Fibroblast of skin of right quadriceps (primary cell): ENCODE measurements at places on chromosomes 1 and 21.

DNA sequence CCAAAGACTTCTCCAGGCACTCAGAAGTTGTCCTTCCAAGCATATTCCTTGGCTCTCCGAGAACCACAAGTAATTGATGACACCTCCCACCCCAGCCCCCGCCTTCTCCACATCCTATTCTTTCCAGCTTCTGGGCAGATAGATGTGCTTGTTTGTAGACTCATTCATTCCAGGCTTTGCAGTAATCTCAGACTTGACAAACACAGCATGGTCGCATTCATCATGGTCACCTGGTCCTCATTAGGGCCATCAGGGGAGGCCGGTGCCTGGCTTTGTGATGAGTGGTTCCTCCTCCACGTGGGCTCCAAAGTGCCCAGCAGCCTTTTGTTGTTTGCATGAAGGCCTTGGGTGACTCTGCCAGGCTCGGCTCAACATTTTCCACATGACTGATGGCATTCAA, 28.5 kb upstream of the KCNE2 start:
- peak; percentile 70 for DNase-seq

DNA sequence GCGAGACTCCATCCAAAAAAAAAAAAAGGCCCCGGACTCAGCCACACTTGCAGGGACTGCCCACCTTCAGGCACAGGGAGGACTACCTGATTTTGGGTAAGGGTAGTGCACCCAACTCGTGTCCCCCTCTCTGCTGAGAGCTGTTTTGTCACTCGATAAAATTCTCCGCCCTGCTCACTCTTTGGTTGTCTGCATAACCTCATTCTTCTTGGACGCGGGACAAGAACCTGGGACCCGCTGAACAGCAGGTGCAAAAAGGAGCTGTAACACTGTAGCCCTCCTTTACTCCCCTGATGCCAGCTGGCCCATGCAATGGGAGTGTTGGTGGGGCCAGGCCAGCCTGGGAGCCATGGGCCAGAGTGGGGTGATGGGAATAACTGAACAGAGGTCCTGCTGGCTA, 10.6 kb downstream of the S100B start:
- no peak for DNase-seq

GRCh38 chr1:182493063-182493462, 43.1 kb downstream of the RGSL1 start:
- no peak for DNase-seq

DNA sequence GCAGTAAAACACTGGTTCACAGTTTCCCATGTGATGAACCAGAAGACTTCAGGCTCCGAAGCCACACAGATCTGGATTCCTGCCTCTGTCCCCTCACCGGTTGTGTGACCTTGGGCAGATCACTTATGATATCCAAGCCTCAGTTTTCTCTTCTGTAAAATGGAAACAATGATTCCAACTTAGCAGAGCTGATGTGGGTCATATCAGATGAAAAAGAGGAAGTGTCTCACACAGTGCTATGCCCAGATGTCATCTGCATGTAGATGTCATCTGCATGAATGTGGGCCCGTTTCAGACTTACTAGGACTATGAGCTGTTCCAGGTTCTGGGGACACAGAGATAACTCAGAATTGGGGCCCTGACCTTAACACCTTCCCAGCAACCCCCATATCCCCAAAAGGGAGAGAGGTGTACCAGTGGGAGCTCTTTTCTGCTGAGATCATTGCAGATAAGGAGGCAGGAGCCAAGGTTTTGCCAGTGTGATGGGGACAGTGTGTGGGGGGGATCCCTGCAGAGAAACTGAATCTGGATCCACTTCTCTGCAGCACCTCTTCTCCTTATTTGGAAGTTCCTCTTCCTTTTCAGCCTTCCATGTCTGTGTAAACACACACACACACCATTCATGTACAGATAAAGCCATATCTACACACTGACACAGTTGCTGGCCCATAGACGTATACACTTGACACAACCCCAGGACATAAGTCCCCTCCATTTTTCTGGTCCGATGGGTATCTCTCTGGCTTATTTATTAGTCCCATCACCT, 5.0 kb upstream of the ADGRB2 start:
- DNase-seq = no peak

DNA sequence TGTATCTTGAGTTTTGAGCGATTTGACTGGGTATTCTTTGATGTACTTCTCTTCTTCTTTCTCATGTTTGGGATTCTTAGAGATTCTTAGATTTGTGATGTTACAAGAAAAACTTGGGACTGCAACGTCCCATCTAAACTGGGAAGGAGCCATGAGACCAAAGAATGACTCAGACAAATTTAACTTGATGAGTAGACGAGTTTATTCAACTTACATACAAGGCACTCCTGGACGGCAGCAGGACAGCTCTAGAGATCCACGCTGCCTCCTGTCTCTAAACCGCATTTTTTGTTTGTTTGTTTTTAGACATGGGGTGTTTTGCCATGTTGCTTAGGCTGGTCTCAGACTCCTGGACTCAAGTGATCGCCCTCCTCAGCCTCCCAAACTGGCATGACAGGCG, 137.1 kb downstream of the PIK3R3 start:
- DNase-seq = no peak

DNA sequence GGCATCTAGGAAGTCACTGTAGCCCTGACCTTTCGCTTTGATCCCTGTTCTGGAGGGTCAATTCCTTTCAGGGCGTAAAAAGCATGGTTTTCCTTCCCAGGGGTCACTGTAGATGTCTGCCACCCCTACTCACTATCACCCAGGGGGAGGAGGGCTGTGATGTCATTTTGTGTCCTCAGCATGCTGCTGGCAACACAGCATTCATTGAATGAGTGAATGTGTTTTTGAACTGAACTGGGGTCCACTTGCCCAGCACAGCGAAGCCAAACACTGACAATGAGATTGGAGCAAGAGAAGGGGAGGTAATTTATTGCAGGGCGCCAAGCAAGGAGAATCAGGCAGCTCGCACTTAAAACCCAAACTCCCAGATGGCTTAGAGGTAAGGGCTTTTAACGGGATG, 78.2 kb upstream of the PGBD5 start:
- DNase-seq = no peak

- peak; percentile 88 for DNase-seq
Observed at GRCh38 chr21:36860736-36861594, 105.5 kb downstream of the HLCS start.

DNA sequence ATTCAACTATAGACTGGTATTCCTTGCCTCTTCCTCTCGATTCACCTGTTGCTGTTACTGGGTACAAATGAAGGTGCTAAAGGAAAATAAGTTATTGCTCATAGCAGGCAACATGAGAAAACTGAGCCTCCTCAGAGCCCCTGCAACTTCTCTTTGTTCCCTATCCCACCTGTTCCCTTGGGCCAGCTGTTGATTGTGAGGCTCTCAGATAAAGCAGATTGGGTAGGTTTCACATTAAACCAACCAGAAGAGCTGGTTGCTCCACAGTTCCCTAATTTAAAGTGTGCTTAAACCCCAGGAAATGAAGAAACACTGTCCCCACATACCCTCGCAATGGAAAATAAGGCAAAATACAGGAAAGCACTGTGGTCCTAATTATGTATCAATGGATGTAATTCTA, 4.8 kb downstream of the DEDD start:
- no peak for DNase-seq

- DNase-seq = no peak
Observed at GRCh38 chr1:117611121-117611601, 5.3 kb downstream of the TENT5C start.

DNA sequence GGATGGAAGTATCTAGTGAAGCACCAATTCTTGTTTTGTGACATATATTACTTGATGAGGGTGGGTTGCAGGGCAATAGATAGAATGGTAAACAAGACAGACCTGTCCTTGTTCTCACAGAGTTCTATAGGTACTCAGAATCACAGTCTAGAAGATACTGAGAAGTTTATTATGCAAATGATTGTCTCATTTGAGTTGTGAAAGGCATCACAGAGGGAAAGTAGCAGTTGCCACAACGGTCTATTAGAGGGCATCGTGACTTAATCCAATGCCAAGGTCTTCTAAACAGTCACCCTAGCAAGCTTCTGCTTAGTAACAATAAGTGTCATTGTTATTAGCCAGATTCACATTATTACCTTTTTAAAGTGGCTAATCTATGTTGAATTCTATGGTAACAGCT, 574.8 kb upstream of the ZRANB2 start:
- DNase-seq = no peak

DNA sequence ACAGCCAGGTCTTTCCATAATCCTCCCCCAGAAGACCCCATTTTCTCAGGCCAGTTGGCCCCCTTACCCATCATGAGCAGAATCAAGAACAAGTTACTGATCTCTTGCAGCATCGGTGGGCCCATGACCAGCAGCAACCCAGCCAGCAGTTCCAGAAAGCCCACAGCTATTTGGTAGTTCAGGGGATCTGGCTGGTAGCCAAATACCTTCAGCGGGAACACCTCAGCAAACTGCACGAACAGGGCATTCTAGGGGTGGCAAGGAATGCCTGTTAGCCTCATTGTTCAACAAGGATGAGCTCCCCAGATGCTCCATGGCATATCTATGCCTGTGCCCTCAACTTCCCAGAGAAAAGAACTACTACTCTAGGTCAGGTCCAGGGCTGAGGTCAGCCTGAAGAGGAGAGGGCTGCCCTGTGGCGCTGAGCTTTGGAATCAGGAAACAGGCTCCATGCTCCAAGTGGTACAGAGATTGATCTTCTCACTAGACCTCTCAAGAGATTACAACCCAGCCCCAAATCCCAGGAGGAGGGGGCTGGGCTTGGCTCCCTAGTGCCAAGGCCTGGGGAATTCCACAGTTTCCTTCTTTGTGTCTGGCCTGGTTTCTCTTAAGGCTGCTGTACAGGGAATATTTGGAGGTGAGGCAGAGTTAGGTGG, 1.3 kb downstream of the TMEM35B start:
- DNase-seq = peak; percentile 17

DNA sequence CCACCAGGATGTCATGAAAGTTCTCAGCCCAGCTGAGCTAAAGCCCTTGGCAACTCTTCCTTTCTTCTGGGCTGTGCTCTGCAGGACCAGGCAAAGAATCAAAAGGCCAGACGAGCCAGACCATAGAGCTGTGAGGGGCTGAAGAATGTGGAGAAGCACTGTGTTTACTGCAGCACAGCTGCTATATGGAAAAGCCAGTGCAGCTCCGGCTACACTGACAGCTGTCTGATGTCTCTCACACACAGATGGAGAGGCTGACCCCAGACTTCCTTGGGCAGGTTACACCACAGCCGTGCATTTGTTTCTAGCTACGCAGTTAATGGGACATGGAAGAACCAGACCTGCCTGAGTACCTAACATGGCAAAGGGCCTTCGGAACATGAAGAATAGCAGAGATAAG, 40.3 kb downstream of the CD247 start:
- DNase-seq = no peak

- no peak for DNase-seq
Observed at GRCh38 chr21:39561140-39561539, 51.6 kb upstream of the B3GALT5 start.

DNA sequence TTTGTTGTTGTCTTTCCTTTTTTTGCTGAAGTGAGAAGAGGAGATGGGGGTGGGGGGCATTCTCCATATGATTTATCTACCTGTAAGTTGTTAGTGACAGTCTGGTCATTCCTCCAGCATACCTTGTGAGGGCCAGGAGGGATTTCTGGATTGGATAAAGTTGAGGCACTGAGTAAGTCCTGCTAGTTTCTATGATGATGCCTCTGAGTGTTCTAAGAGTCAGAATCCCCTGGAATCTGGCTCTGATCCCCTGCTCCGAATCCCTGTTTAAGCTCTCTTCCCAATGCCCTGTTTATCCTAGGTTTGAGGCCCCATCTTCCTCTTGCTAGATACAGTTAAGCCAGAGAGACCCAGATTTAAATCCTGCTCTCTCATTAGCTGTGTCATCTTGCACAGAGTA, 83.2 kb upstream of the HOOK1 start:
- no peak for DNase-seq

DNA sequence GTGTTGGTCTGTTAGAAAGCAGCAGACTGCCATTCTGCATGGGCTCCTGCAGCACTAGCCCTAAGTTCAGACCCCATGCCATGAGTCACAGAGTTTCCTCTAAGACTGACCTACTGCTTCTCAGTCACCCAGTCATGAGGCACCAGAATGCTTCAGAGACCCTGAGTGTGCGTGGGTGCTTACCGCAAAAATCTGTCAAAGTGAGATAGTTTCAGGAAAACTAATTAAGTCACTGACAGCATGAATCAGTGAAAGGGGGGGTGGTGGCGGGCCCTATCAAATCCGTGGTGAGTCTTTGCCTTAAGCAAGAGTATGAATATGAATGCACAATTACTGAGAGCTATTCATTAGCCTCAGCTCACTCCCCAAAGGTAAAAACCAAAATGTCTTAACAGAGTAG, 98.1 kb downstream of the KCTD3 start:
- peak; percentile 69 for DNase-seq

GRCh38 chr1:150749720-150750311, 15.8 kb downstream of the CTSS start:
- DNase-seq = no peak

GRCh38 chr1:209094384-209094783, 489.1 kb upstream of the CAMK1G start:
- no peak for DNase-seq

GRCh38 chr1:37176269-37176668, 142.0 kb upstream of the GRIK3 start:
- no peak for DNase-seq

GRCh38 chr1:180594723-180595122, 36.0 kb downstream of the OVAAL start:
- DNase-seq = no peak

GRCh38 chr1:213622365-213623063, 365.3 kb upstream of the PROX1 start:
- no peak for DNase-seq

- no peak for DNase-seq
Observed at GRCh38 chr21:46031484-46031883, 49.9 kb downstream of the COL6A1 start.
